Left ventricle myocardium inferior (tissue), 1 donor: ENCODE measurements at places on chromosomes 13 and 19. TPM values are rescaled to one million over a fixed set of nuclear protein-coding genes. Genes with fewer than 3 reads are reported as not detected.
A peak's percentile ranks its signal among the peaks of the same experiment; 100 is the strongest.

GRCh38 chr13:22690756-22691155 is 490.0 kb upstream of the SGCG start:
- H3K27ac ChIP-seq, result no peak overlapping the region
- DNase-seq, result no peak
- H3K27me3 ChIP-seq, result no peaks in the 10 kb centered on the region

DNA sequence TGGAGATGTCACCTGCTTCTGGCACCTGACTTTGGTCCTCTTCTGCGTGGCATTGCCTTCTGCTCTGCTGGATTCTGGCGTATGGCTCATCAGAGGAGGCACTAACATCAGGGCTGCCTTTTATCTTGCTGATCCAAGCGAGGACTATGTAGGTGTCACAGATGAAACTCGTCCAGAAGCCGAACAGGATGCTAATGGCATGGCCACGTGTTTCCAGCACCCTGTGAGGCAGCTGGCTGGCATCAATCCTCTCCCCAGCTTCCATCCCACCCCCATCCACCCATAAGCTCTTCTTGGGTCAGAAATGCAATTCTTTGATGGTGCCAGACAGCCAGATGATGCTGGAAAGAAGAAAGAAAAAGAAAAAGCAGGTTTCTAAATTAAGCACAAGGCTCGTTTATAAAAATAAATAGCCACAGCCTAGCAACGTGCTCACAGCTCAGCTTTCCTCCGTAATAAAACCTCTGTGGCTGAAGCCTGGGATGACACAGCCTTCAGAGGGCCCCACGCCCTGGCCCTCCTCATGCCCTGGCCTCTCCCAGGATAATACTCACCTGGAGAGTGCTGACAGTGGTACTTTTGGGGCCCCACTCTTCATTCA is 212.9 kb upstream of the SERP2 start:
- no peak overlapping the region for H3K4me3 ChIP-seq
- no peak for DNase-seq
- H3K4me1 ChIP-seq, result peaks cover 25% of the 10 kb centered on the region
- H3K27me3 ChIP-seq, result no peaks in the 10 kb centered on the region
- peak overlapping the region; percentile 63 for H3K27ac ChIP-seq
- H3K36me3 ChIP-seq, result no peaks in the 10 kb centered on the region

DNA sequence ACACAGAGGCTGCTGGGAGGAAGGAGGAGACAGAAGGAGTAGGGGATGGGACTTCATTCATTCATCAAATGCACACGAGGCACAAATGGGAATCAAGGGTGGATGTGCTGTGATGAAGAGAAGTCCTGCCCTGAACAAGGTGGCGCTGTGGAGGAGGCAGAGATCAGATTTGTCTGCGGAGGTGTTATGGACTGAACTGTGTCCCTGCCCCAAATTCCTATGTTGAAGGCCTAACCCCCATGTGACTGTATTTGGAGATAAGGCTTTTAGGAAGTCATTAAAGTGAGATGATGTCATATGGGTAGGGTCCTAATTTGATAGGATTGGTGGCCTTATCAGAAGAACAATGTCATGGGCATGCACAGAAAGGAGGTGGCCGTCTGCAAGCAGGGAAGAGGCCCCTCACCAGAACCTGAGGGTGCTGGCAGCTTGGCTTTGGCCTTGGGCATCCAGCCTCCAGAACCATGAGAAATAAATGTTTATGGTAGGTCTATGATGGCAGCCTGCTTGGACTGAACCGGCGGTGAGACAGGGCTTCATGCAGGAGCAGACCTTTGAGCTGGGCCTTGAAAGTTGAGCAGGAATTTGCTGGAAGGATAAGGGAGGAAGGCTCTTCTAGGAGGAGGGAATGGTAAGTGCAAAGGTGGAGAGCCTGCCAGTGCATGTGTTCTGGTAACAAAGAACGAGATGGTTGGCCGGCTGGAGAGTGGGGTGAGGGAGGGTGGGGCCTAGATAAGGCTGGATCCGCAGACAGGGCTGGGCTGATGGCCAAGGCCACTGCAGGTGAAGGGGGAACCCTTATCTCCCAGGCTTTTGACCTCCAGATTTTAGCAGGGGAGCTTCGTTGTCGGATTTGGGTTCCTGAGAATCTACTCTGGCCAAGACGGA is 2.7 kb upstream of the CEBPA start:
- peaks cover 34% of the 10 kb centered on the region for H3K4me1 ChIP-seq
- H3K27me3 ChIP-seq, result peaks cover 48% of the 10 kb centered on the region
- no peaks in the 10 kb centered on the region for H3K36me3 ChIP-seq
- no peak overlapping the region for H3K4me3 ChIP-seq

TLE6 gene
- total RNA-seq, result 1.3 TPM

PSG11 gene
- total RNA-seq, result not detected

GRCh38 chr19:12772323-12772722 is 3.0 kb downstream of the HOOK2 start:
- DNase-seq, result peak; percentile 65
- H3K27me3 ChIP-seq, result no peaks in the 10 kb centered on the region
- H3K4me3 ChIP-seq, result no peak overlapping the region
- H3K4me1 ChIP-seq, result peaks cover 56% of the 10 kb centered on the region

PDE4C gene
- total RNA-seq, result 2.4 TPM

DNA sequence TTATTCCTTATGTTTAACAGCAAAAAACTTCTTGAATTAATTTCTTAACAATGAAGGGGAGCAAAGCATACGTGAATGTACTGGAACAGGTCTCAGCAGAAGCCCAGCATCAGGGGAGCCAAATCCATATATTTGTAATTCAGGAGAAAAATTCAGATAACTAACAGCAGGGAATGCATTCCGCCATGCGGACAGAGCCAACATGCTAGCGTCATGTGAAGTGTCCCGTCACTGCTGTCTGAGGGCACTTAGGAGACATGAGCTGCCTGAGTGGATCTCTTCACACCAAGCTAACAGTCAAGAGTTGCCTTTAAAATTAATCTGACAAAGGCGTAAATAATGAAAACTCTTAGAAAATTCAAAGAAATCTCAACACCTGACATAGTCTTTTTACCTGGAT is 6.4 kb downstream of the AMER2 start:
- no peaks in the 10 kb centered on the region for H3K36me3 ChIP-seq
- peaks cover under 1% of the 10 kb centered on the region for H3K4me1 ChIP-seq
- H3K27ac ChIP-seq, result no peak overlapping the region
- no peak for DNase-seq
- no peak overlapping the region for H3K4me3 ChIP-seq

DNA sequence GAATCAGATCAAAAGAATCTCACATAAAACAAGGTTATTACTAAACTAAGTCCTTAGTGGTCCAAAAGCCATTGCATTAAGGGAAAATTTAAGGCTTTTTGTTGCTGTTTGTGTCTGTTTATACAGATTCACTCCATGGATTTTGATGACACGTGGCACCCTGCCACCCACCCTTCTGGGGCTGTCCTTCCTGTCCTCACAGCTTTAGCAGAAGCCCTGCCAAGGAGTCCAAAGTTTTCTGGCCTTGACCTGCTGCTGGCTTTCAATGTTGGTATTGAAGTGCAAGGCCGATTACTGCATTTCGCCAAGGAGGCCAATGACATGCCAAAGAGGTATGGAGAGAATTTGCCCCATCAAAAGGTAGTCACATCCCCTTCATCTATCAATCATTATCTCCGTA is 6.9 kb downstream of the ACOD1 start:
- no peak for DNase-seq
- H3K27me3 ChIP-seq, result peaks cover 28% of the 10 kb centered on the region
- H3K4me3 ChIP-seq, result no peak overlapping the region
- H3K4me1 ChIP-seq, result no peaks in the 10 kb centered on the region

GRCh38 chr13:34640179-34640992 is 301.7 kb upstream of the NBEA start:
- H3K27ac ChIP-seq, result no peak overlapping the region
- H3K4me3 ChIP-seq, result no peak overlapping the region
- no peaks in the 10 kb centered on the region for H3K36me3 ChIP-seq
- no peak for DNase-seq
- H3K4me1 ChIP-seq, result peaks cover 8% of the 10 kb centered on the region

RPL18 gene
- 530 TPM for total RNA-seq

DNA sequence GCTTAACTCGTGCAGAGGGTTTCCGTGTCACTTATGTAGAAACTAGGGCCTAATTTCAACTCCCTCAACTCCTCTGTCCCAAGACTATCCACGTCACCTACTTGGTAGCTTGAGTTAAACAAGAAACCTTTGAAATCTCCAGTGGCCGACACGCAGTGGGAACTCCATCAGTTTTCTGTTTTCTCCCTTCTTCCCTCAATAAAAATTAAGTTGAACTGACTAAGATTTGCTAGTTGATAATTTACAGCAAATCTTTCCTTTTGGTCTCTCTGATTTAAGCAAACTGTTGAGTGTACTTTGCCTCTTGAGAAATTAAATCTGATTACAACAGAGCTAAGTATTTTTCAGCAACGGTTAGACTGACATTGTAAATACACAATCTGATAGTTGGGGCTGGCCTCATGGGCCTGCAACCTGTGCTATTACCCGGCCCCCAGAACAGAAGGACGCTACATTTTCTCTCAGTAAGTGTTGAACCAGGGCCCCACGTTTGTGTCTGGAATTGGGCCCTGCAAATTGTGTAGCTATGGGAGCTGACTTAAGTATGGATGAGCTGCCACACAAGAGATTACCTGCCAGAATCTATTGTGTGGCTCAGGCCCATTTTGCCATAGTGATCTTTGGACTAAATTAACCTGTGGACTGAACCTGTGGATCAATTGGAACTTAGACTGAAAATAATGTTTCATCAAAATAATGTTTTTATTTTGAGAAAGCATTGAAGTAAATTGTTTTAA is 708 bp upstream of the ESD start:
- no peak for DNase-seq
- peak overlapping the region; percentile 94 for H3K27ac ChIP-seq
- H3K4me1 ChIP-seq, result peaks cover 52% of the 10 kb centered on the region

LILRA6 gene
- 1.2 TPM for total RNA-seq

- H3K36me3 ChIP-seq, result no peaks in the 10 kb centered on the region
- DNase-seq, result no peak
- no peaks in the 10 kb centered on the region for H3K4me1 ChIP-seq
- no peak overlapping the region for H3K4me3 ChIP-seq
Measured at GRCh38 chr13:25973085-25973484, 78.7 kb downstream of the SHISA2 start.

LYPD5 gene
- total RNA-seq, result 1.3 TPM

GRCh38 chr19:46607448-46607841 is 6.3 kb downstream of the CALM3 start:
- H3K4me3 ChIP-seq, result no peak overlapping the region
- peaks cover 50% of the 10 kb centered on the region for H3K4me1 ChIP-seq
- peaks cover 45% of the 10 kb centered on the region for H3K36me3 ChIP-seq
- DNase-seq, result no peak

- DNase-seq, result peak; percentile 66
- peak overlapping the region; percentile 88 for H3K27ac ChIP-seq
- peaks cover 17% of the 10 kb centered on the region for H3K4me1 ChIP-seq
- H3K36me3 ChIP-seq, result no peaks in the 10 kb centered on the region
- H3K27me3 ChIP-seq, result no peaks in the 10 kb centered on the region
- H3K4me3 ChIP-seq, result peak overlapping the region; percentile 77
Measured at GRCh38 chr19:57664269-57665127, 4.2 kb upstream of the ZSCAN4 start.

- no peak overlapping the region for H3K27ac ChIP-seq
- no peak for DNase-seq
- H3K27me3 ChIP-seq, result peaks cover 10% of the 10 kb centered on the region
Measured at GRCh38 chr13:42377640-42378382, 105.9 kb downstream of the AKAP11 start.

- no peaks in the 10 kb centered on the region for H3K36me3 ChIP-seq
- H3K27me3 ChIP-seq, result no peaks in the 10 kb centered on the region
- H3K4me3 ChIP-seq, result no peak overlapping the region
- no peak overlapping the region for H3K27ac ChIP-seq
- no peak for DNase-seq
- no peaks in the 10 kb centered on the region for H3K4me1 ChIP-seq
Measured at GRCh38 chr13:51479199-51479523, 26.3 kb upstream of the INTS6 start.

DNA sequence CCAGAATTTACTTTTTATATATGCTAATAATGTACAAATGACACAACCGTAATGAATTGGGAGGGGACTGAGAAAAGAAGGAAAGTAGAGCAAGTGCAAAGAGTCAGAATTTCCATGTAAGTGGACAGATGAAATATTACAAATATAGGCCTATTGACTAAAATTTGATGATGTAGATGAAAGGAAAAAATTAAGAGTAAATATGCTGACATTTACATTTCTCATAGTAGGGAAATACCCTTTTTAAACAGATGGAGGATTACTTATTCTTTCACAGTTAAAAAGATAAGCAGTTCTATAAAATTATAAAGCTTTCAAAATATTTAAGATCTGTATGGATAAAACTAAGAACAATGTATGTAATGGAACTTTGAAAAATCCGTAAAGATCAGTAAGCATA is 185.4 kb downstream of the NBEA start:
- no peak overlapping the region for H3K27ac ChIP-seq
- H3K4me3 ChIP-seq, result no peak overlapping the region
- H3K36me3 ChIP-seq, result peaks cover 15% of the 10 kb centered on the region
- no peaks in the 10 kb centered on the region for H3K4me1 ChIP-seq

GRCh38 chr19:54188215-54188871 is 1.0 kb downstream of the MBOAT7 start:
- peak overlapping the region; percentile 100 for H3K27ac ChIP-seq
- H3K4me1 ChIP-seq, result peaks cover 36% of the 10 kb centered on the region
- no peak for DNase-seq
- H3K27me3 ChIP-seq, result no peaks in the 10 kb centered on the region
- H3K4me3 ChIP-seq, result peak overlapping the region; percentile 91

GRCh38 chr13:32476021-32476731 is 48.2 kb upstream of the N4BP2L1 start:
- H3K27me3 ChIP-seq, result no peaks in the 10 kb centered on the region
- no peak overlapping the region for H3K4me3 ChIP-seq
- H3K4me1 ChIP-seq, result peaks cover 47% of the 10 kb centered on the region
- peaks cover 3% of the 10 kb centered on the region for H3K36me3 ChIP-seq

DNA sequence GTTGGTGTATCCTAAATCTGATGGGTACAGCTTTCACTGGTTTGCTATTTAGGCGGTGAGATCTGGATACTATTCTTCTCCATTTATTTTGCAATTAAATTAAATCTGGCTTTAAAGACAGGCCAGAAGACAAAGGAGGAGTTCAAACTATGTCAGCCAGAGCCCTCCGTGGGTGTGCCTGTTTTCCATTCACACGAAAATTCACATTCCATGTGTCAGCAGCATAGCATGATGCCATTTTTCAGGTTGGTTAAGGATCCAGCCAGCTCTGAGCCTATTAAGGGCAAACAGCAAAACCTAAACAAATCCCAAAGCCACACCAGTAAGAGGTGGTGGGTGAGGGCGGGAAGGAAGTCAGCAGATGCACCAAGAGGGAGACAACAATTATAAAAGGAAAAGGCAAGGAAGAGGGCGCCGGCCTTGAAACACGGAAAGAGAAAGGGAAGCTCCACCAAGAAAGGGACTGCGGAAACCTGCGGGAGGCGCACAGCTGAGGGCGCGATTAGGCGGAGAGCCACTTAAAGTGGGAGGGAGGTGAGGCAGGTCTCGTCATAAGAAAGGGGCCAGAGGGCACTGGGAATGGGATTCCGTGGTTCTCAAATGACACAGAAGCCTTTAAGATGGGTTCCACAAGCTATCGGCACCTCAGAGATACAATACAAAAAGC is 43.0 kb downstream of the CARS2 start:
- peaks cover 97% of the 10 kb centered on the region for H3K36me3 ChIP-seq
- H3K4me1 ChIP-seq, result no peaks in the 10 kb centered on the region
- no peak overlapping the region for H3K27ac ChIP-seq

ICAM1 gene
- 7.1 TPM for total RNA-seq
